ENCODE measurements at places on chromosomes 7 and 10.

DNA sequence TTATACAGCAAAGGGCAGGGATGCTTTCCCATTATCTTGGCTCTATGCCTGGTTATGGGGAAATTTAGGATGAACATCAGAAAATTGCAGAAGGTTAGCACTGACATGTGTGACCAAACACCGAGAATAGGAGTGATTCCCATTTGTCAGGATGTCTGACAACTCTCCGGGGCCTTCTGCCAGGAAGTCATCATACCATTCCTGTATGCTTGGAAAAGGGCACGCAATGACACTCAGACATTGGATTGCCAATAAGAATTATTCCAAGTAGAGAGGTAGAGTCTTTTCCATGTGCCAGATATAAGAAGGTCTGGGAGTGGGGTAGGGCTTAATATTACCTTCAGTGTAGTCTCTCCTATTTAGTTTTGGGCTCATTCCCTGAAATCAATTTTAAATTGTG, 82.3 kb downstream of the MTPN start:
- DNase-seq: no peak

DNA sequence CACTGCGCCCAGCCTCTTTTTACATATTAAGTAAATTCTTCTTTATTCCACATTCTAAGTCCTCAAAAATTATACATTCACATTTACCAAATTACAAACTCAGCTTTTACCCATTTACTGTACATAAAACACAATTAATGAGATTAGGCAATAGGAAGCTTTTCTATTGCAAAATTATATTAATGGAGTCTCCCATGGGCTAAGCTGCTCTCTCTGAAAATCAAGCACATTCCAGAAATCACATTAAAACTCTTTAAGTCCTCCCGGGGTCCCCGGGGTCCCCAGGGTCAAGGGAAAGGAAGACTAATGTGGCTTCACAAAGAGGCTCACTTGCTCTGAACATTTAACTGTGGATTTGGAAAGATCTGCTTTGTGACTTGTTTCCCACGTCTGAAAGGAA, 127.4 kb upstream of the KMT2E start:
- DNase-seq: no peak

GRCh38 chr7:101232141-101232850, 5.3 kb downstream of the CLDN15 start:
- DNase-seq: no peak

GRCh38 chr10:120077707-120078492, 185.4 kb downstream of the SEC23IP start:
- DNase-seq: no peak

DNA sequence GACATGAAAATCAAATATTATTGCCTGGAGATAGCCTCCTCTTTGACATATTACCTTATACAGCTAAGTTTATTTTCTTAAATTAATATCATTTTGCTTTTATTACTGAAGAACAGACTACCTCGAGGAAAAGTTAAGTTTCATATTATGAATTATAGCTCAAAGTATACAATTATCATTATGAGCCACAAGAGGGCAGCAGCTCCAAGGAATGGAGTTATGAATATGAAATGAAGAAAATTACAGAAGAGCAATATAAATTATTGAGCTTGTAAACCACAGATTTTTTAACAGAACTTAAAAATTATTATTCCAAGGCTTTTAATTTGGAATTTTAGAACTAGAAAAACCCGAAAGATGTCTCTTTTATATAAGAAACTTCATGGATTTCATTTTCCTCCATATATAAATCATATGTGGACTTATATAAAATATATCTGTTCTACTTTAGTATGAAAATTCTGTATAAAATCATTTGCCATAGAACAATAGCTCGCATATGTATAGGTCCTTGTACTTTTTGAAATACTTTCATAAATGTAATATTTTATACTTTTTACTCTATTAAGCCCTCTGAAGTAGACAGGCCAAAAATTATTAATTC, 40.1 kb downstream of the IQUB start:
- no peak for DNase-seq

DNA sequence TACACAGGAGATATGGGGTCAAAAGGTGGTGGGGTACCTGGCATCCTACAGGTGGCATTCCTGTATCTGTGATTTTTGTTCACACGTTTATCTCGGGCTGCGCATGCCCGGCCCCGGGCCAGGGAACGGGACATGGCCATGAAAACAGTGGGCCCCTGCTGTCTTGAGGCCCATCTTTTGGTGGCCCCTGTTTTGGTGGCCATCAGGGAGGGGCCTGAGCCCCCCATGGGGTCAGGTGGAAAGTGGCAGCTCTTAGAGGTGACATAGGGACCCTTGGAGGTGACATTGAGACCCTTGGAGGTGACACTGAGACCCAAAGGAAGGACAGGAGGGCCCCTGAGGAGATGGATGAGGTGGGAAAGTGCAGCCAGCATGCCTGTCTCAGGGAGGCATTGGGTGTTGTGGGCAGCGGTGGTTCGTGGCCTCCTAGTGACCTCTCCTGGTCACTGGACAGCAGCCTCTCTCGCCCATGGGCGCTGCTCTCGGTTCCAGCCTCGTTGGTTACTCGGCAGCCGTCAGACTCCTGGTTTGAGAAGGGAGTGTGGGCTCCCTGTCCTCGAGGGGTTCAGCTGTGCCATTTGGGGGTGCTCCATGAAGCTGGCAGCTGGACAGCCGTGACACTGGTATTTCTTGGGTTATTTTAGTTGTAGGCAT, 39.9 kb downstream of the INPP5A start:
- DNase-seq: no peak

- DNase-seq: no peak
Observed at GRCh38 chr7:112965506-112965905, 121.1 kb downstream of the GPR85 start.

- no peak for DNase-seq
Observed at GRCh38 chr10:57638411-57638810, 629.3 kb downstream of the IPMK start.

GRCh38 chr7:106139265-106140251, 27.4 kb upstream of the SYPL1 start:
- DNase-seq: no peak

DNA sequence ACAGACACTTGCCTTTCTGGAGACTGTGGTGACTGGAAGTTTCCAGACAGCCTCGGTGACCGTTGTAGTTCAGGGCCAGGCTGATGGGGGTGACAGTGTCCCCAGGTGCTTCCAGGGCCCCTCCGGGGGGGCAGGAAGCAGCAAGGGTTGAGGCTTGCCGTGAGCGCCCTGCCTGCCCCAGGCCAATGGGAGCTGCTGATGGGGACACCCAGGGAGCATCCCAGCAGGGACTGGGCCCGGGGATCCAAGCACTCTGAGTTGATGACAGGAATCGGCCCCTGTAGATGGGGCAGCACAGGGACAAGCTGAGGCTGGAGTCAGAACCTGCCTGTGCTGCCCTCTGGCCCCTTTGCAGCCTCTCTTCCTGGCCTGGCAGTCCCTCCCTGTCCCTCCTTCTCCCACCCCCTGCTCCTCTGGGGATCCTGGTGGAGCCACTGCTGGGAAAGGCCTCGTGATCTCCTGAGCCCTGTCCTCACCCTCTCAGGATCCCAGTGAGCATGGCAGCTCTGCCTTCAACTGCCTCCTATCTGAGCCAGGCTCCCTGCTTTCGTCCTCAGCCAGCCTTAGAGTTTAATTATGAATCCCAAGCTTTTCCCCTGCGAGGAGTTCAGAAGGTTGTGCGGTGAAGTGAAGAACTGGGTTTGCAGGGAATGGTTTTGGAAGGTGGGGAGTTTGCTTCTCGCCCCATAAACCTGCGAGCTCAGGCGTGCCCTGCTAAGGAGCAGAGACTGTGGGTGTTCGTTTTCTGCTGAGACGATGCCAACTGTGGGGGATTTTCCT, 84.7 kb downstream of the ADCY1 start:
- no peak for DNase-seq

GRCh38 chr10:101567165-101568006, 20.7 kb downstream of the POLL start:
- no peak for DNase-seq

DNA sequence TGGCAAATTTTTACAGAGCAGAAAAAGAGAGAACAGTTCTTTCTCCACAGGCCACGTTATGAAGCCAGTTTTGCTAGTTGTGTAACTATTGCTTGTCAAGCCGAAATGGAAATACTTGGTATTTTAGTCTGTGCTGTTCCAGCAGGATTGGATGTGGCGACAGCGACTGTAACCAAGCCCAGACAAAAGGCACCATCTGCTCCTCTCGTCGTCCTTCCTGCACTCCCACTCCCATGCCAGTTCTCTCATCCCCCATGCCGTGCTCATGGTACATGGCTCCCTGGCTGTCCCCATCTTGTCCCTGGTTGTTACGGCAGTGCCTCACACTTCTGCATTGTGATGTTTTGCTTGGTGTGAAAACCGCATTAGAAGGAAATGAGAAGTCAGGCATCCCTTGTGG, 185.7 kb upstream of the FZD8 start:
- DNase-seq: no peak

- DNase-seq: no peak
Observed at GRCh38 chr7:115505136-115505535, 525.4 kb downstream of the TFEC start.

GRCh38 chr7:149883452-149883861, 9.7 kb downstream of the ATP6V0E2 start:
- DNase-seq: no peak

DNA sequence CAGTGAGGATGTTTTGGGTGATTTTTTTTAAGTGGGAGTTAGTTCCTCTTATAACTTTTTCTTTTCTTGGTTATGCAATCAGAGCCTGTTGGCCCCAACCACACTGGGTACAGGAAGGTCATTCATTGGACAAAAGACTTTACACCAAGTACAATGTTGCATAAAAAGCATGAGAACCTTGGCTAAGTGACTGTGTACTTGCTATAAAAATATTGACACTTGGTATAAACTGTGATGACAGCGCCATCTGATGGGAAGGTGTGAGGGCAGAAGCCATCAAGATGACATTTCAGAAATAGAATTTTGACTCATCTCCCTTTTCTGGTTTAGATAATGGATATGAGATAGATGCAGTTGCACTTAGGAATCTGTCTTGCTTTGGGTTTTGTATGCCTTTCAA, 126.4 kb upstream of the CCDC6 start:
- no peak for DNase-seq

DNA sequence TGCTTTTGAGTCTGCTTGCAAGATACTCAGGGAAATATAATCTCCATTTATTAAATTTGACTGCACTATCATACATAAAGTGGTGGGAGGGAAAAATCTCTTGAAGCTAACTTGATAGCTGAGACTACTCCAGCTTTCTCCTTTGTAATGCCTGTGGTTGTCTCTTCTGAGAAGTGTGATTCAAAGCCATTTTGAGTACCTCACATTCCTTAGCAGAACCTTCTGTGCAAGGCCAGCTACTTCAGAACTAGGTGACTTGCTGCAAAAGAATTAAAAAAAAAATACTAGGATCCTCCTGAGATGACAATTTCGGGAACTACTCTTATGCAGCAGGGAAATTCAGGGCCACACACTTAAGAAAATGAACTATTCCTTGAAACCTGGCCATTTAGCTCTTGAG, 294.8 kb downstream of the MDFIC start:
- no peak for DNase-seq

DNA sequence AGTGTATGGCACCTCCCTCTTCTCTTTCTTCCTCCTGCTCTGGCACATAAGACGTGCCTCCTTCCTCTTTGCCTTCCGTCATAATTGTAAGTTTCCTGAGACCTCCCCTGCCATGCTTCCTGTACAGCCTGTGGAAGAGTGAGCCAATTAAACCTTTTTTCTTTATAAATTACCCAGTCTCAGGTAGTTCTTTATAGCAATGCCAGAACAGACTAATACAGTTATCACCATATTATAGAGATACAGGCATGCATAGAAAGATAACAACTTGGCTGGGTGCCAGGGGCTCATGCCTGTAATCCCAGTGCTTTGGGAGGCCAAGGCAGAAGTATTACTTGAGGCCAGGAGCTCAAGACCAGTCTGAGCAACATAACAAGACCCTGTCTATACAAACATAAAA, 53.2 kb downstream of the GCC1 start:
- DNase-seq: no peak

GRCh38 chr7:120723465-120724385, 134.2 kb downstream of the TSPAN12 start:
- no peak for DNase-seq

DNA sequence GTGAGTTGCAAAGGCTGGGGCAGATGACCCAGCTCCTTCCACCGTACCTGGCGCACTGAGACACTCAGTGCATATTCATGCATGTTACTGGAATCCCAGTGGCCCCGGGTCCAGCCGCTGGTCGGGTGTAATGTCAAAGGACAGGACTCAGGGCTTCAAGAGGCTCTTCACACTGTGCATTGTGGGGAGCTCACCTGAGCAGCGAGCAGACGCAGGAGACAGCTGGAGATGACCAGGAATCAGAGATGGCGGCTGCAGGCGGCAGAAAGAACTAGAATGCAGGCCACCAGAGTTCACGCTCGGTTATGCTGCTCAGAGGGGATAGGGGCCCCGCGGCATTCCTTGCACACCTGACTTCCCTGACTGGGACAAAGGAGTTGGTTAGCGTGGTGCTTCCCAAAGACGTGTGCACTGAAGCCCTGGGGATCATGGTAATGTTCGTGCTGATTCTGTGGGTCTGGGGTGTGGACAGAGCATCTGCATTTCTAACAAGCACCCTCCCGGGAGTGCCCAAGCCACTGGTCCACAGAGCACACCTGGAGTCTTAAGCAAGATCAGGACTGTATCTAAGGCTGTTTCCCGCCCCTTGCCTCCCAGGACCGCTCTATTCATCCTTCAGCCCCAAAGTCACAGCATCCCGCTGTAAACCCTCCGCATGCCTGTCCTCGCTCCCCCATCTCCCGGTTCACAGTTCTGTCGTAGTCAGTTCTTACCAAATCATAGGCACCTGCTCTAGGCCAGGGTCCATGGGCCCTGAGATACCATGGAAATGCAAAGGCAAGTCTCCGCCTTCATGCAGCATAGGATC, 71.0 kb downstream of the MKI67 start:
- DNase-seq: no peak

DNA sequence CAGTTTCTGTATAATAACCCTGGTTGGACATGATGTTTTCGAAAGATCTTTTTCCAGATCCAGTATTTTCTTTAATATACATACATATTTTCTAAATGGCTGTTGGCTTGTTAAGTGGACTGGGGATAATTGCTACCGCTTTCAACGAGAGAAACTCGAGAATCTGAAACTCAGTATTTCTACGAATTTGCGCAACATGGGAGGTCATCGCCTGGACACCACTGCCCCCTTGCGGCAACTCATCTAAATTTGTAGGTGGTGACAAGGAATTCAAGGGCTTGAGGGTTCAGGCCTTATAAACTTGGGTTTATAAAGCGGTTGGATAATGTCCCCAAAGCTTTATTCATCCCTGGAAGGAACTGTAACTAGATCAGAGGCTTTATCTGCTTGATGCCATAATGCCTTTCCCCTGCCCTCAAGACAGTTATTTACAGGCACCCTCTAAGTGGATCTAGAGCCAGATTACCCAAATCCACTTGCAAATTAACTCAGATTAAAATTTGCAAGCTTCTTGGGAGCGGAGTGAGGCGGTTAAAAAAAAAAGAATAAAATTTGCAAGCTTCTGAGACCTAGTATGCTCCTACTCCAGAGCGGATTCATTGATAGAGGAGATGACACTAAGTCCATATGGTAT, 21.3 kb upstream of the KCNK18 start:
- DNase-seq: peak; percentile 57

GRCh38 chr10:33005322-33006301, 47.6 kb upstream of the ITGB1 start:
- no peak for DNase-seq

- no peak for DNase-seq
Observed at GRCh38 chr7:44845451-44845850, 2.4 kb downstream of the H2AZ2 start.

- no peak for DNase-seq
Observed at GRCh38 chr7:19119870-19120486, 2.5 kb upstream of the TWIST1 start.

- no peak for DNase-seq
Observed at GRCh38 chr10:119444866-119445265, 97.7 kb downstream of the RGS10 start.

Data from stimulated activated CD8-positive, alpha-beta memory T cell treated with anti-CD3 and anti-CD28 coated beads, Interleukin-12 subunit alpha, Interleukin-12 subunit beta, amount 100 ng/mL, for 1 hour (primary cell).